ENCODE measurements at places on chromosomes 16 and 17.

DNA sequence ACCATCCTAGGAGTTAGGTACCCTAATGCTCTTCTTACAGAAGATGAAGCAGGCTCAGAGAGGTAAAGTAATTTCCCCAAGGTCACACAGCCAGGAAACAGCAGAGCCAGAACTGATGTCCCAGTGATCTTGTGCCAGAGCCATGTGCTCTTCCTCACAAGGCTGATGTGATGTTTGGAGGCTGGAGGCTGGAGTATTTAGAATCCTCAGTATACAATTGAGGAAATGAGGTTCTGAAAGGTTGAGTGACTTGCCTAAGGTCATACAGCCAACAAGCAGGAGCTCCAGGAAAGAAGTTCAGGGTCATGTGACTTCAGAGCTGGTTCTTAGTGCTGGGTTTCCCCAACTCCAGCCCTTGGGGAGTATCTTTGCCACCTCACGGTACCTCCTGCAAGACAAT is 18.5 kb downstream of the ITPRIPL2 start:
- DNase-seq: no peak

- DNase-seq: no peak
These were observed 214.3 kb upstream of the CDH5 start for GRCh38 chr16:66152181-66152580.

- DNase-seq: no peak
These were observed 12.8 kb downstream of the LRRC36 start for GRCh38 chr16:67339453-67339852.

- no peak for DNase-seq
These were observed 23.4 kb upstream of the MPRIP start for GRCh38 chr17:17018612-17019429.

- no peak for DNase-seq
These were observed 5.7 kb upstream of the FN3K start for GRCh38 chr17:82729479-82730260.

GRCh38 chr16:2056681-2057407 is 9.1 kb downstream of the TSC2 start:
- no peak for DNase-seq
